Cerebellum (tissue), 4 donors: ENCODE measurements at places on chromosomes 3 and 15. TPM values are rescaled to one million over a fixed set of nuclear protein-coding genes. Genes with fewer than 3 reads are reported as not detected.
A peak's percentile ranks its signal among the peaks of the same experiment; 100 is the strongest.

- DNase-seq = no peak
Measured at GRCh38 chr15:44222478-44222877, 27.4 kb upstream of the FRMD5 start.

DNA sequence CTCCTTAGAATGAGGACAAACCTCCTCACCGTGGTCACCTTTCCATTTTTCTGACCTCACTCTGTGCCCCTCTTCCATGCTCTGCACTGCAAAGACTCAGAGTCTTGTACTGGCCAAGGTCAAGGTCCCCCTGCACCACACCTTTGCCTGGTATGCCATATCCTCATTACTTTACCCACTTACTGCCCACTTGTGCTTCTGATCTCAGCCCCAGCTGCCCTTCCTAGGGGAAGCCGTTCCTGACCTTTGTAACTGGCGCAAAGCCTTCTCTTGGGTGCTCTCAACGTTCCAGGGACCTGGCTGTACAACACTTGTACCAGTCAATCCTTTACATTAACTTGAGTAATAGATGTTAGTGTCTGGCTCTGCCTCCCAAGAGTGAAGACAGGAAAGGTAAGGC lies 256.0 kb downstream of the SV2B start:
- no peak for DNase-seq

- DNase-seq = no peak
Measured at GRCh38 chr3:194257151-194257621, 93.9 kb downstream of the CPN2 start.

Gene VEPH1
- total RNA-seq = 19.1 TPM

GRCh38 chr3:50213373-50213772 lies 8.3 kb downstream of the SLC38A3 start:
- peak; percentile 35 for DNase-seq

- DNase-seq = peak; percentile 93
Measured at GRCh38 chr15:45187894-45188830, at the start of gene SHF. Gene SHF (minus strand): TSS chr15:45187966. CDS start chr15:45187951, 15 bp downstream.

GRCh38 chr3:79018671-79019136 lies 749.1 kb downstream of the ROBO1 start:
- peak; percentile 45 for DNase-seq

DNA sequence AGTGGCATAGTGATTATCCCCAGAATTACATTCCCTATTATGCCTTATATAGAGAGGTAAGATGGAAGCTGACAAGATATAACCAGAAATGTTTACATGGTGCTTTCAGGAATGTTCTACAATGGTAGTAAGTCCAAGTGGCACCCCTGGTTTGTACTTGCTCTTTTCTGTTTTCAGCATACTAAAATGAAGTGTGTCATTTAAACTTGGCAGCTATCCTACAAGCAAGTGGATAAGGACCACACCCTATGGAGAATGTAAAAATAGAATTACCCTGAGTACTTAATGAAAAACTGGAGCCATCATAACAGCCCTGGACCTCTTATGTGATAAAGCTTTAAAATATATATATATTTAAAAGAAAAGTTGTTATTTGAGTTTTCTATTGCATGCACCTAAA lies 1012.7 kb upstream of the CADM2 start:
- DNase-seq = no peak

DNA sequence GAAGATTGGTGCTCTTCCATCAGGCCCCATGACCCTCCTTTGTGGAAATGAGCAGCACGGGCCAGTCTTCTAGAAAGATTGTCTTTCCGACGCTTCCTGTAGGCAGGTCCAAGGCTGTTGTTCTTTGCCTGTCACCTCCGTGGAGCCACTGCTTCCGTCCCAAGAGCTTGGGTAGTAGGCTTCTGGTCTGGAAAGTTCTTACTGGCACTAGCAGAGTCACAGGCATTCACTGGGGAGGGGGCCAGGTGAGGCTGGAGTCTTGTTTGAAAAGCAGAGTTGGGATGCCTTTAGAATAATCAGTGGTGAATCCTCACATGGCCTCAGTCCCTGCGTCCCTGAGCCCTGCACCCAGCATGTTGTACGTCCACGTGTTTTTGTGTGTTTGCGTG lies 76.2 kb upstream of the ADPGK start:
- no peak for DNase-seq

DNA sequence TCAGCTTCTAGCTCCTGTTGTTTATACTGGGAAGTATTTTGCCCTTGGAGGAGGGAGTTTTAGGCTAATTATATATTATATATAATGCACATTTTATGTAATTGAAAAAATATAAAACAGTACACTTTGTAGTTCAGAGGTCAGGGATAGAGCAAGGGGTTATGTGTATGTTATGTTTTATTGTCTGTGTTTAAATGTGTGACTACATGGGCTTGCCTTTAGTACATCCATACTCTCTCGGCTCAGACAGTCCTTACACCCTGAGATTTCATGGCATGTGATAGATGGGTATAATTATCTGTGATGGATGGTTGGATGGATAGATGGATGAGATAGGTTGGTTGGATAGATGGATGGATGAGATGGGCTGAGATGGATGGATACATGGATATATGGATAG lies 17.4 kb upstream of the ST3GAL6 start:
- no peak for DNase-seq

DNA sequence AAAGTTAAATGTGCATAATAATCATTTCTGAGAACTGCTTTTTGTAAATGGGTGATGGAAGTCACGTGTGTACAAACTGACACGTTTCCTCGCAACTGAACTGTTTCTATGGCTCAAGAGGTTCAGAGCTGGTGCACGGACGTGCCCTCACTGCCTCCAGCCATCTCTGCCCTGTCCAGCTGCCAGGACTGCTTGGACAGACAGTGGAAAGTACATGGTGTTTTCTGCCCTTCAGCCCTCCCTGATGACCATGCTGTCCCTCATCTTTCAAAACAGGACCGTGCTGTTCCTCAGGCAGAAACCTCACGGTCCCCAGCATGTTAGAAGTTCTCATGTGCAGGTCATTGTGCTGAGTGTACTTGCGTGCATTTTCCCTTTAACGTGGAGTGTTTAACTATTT lies 38.7 kb downstream of the GJD2 start:
- no peak for DNase-seq

DNA sequence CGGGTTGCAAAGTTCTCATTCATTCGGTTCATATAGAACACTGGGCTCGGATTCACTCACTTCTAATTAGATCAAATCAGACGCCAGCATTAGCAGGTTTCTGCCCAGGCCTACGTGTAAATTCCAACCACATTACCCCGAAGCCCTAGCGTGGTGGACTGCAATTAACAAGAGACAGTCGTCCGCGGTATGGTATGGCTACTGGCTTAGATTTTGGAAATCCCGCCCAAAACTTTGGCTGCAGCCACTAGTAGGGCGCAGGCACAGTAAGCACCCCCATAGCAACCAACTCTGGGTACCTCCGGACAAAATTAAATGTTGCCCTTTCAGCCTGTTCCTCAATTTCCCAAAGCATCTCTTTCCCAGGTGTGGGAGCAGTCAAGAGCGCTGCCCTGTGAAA lies 771 bp downstream of the RARRES1 start:
- DNase-seq = no peak

DNA sequence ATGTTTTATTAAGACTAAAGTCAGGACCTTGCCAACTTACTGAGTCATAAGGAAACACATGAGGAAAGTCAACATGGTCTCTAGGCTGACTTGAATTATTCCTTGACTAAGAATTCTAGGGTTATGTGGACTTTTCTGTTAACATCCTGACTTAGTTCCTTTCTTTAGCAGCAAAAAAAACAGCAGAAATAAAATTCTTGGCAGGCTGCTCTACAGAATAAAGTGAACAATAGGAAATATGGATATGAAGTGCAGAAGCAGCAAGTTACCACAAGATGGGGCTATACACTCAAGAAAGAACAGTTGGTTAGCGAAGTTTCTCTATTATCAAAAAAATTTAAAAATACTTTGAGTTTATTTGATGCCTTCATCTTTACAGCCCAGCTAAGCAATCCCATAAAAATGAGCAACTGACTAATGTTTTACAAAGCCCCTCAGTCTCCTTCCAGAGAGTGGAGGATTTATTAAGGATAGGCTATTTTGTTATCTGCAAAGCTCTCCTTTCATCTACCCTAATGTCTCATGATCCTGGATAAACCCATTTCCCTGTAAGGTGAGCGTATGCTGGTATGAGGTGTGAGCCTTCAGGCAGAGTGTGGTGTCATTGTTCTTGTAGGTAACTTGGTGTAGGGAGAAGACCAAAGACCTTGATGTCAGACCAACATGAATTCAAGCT lies 23.1 kb upstream of the MCCC1 start:
- DNase-seq = peak; percentile 68

Gene PLA2G4B
- total RNA-seq = 7.5 TPM

GRCh38 chr3:45771831-45772230 lies 24.5 kb downstream of the SLC6A20 start:
- no peak for DNase-seq

Gene MUC20
- 4.3 TPM for total RNA-seq

- DNase-seq = no peak
Measured at GRCh38 chr3:189781415-189781814, 150.2 kb downstream of the TP63 start.

DNA sequence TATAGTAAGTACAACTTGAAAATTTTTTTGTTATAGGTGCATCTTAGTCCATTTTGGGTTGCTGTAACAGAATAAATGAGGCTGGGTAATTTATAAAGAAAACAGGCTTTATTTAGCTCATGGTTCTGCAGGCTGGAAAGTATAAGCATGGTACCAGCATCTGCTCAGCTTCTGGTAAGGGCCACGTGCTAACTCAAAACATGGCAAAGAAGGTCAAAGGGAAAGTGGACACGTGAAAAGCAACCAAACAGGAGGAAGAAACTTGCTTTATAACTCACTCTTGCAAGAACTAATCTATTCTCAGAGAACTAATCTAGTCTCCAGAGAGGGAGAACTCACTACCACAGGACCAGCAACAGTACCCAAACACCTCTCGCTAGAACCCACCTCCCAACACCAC lies 9.1 kb downstream of the HDGFL3 start:
- DNase-seq = no peak

GRCh38 chr15:61091856-61092255 lies 137.2 kb downstream of the RORA start:
- no peak for DNase-seq

GRCh38 chr3:113496924-113497323 lies 18.0 kb downstream of the SPICE1 start:
- DNase-seq = no peak

Gene SLC22A13
- total RNA-seq = 1.4 TPM

- DNase-seq = no peak
Measured at GRCh38 chr3:135038186-135038585, 243.1 kb downstream of the EPHB1 start.

GRCh38 chr15:98873441-98874218 lies 134.0 kb downstream of the PGPEP1L start:
- no peak for DNase-seq

DNA sequence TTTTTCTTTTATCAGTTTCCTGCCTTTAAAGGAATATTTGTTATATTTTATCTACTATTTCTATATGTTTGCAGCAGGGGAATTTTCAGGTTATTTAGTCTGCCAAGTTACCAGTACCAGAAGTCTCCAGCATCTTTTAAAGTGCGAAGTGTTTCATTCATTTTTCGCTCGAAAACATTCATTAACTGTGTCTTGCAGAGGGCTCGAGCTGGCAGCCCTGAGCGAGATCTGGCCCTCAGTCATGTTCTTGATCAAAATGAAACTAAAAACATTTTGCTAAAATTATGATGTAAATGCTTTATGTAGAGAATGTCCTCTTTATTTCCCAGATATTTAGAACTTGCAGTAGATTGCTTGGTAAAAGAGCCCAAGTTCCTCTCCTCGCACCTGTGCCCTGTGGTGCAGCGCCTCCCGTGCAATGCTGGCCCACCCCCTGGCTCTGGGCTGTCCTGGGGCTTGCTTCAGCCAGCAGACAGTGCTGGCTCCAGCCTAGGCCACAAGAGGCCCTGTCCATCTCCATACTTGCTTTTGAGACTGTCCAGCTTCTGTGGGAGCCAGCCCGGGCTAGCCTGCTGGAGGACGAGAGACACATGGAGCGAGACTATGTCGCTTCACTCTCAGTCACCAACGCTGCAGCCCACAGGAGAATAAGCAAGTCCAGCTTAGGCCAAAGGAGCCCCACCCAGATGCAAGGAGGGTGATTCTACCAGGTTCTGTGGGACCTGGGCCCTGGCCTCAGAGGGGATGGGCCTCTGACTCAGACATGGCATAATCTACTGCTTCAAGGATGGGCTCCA lies 71.9 kb upstream of the PRR23E start:
- DNase-seq = no peak

Gene NOX5
- total RNA-seq = 0.09 TPM

DNA sequence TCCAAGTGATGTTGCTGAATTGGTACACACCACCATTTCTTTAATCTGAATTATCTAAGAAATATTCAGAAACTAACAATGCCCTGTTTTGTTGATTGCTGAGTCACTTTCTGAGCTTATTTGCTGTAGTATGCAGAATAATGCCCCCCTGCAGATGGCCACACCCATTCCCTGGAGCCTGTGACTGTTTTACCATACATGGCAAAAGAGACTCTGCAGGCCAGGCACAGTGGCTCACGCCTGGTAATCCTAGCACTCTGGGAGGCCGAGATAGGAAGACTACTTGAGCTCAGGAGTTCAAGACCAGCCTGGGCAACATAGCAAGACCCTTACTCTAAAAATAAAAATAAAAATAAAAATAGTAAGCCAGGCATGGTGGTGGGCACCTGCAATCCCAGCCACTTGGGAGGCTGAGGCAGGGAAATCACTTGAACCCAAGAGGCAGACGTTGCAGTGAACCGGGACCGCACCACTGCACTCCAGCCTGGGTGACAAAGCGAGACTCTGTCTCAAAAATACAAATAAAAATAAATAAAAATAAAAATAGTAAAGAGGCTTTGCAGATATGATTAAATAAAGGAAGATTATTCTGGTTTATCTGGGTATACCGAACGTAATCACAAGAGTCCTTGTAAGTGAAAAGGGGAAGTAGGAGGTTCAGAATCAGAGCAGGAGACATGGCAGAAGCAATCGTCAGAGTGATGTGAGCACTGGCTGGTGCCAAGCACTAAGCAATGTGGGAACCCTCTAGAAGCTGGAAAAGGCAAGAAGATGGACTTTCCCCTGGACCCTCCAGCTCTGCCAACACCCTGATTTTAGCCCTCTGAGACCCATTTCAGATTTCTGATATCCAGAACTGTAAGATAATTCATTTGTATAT lies 19.0 kb downstream of the PCYT1A start:
- no peak for DNase-seq
